Stimulated activated CD8-positive, alpha-beta memory T cell treated with anti-CD3 and anti-CD28 coated beads, Interleukin-12 subunit alpha, Interleukin-12 subunit beta, amount 100 ng/mL, for 4 hours (primary cell): ENCODE measurements at places on chromosomes 4 and X.

DNA sequence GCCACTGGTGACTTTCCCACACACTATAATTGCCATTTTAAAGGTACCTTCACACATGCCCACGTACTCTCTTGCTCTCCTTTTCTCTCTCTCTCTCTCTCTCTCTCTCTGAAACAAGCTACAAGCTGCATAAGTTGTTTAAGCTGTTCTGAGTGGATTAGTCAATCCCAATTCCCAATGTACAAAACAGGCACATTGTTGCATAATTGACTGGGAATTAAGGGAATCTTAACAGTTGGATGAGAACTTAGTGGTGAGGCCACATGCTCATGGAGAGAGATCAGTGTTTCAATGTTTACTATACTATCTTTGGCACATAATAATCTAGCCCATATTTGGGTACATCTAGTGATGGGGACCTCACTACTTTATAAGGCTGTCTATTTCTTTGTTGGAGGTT lies 123.3 kb downstream of the ARHGEF9 start:
- no peak for DNase-seq

GRCh38 chr4:140497747-140498636 lies at the start of gene MGAT4D:
Gene MGAT4D (minus strand): TSS chr4:140498293. CDS start chr4:140498222, 71 bp downstream.
- DNase-seq = no peak

DNA sequence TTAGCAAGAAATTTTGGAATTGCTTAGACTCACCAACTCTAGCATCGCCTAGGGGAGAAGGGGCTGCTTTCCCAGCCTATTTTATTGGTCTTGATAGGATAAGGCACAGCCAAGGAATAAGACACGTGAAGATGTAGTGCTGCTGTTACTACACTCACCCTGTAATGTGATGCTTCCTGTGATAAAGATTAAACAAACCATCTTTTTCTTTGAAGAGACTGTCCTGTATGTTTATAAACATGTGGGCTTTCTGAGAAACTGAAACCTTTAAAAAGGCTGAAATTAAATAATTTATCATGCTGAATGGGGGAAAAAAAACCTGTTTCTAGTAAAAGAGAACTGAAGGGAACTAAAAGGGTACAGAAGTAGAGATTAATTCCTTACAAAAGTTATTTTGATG lies 13.2 kb downstream of the TAPT1 start:
- no peak for DNase-seq

DNA sequence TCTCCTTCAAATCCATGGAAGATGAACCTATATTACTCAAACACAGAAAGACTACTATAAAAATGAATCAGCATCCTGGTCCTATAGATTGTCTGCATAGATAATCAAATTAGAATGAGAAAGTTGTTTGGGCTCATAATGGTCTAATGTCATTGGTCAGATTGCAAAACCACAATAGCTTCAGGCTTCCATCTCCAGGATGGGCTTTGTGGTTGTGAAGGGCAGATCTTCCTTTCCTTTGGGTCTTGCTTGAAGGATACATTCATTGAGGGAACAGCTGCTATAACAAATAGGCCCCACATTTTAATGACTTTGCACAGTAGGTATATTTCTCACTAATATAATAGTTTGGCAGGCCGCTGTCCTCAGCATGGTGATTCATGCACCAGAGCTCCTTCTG lies 94.3 kb downstream of the REPS2 start:
- DNase-seq = no peak

GRCh38 chr4:173211838-173212237 lies 43.2 kb downstream of the GALNT7 start:
- no peak for DNase-seq

- DNase-seq = no peak
These were observed 214.5 kb downstream of the TLL1 start for GRCh38 chr4:166087569-166087968.

- DNase-seq = no peak
These were observed 2135.9 kb downstream of the ARAP2 start for GRCh38 chr4:34108391-34108790.

GRCh38 chrX:155313766-155314165 lies 20.6 kb downstream of the CLIC2 start:
- DNase-seq = no peak

- DNase-seq = no peak
These were observed 80.0 kb upstream of the NALF2 start for GRCh38 chrX:69424161-69424560.

DNA sequence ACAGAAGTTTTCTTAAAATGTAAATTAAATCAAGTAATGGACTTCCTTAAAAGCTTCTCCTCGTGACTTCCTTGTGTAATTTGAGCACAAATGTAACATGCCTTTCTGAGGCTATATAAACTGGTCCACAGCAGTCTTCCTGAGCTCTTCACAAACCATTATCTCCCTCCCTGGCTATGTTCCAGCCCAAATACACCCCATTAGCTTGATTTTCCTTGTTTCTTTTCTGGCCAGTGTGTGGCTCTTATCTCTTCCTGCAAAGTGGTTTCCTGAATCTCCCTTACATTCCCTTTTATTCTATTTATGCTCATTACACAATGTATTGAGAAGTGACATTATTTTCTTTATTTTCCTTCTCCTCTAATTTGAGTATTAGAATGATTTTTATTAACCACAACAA lies 1085.3 kb upstream of the PCDH10 start:
- DNase-seq = no peak

GRCh38 chr4:131613086-131613823 lies 1535.8 kb upstream of the PCDH10 start:
- DNase-seq = no peak

GRCh38 chr4:53748328-53748772 lies 157.1 kb upstream of the LNX1 start:
- no peak for DNase-seq

DNA sequence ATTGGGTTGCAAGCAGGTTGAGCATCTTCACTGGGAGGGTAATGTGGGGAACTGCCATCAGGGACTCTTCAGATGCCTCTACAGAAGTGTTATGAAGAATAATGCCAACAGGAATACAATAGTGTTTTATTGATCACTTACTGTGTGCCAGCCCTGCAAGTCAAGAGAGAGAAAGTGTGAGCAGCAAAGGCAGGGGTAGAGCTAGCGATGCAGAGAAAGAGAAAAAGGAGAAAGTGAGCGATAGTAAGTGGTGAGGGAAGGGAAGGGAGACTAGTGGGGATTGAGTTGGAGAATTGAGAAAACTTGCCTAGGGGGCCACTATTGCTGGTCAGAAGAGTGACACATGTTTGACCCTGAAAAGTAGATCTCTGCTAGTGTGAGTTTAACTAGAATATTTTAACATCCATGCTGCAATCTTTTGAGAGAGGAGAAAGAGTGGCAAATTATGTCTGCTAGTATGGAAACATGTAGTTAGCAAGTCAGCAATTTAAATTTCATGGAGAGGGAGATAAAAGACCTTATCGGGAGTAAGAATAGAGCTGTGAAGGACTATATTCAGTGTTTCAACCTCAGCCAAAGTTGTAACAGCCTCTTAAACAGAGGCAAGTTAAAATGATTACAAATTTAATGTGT lies 12.2 kb downstream of the AFF1 start:
- DNase-seq = no peak

DNA sequence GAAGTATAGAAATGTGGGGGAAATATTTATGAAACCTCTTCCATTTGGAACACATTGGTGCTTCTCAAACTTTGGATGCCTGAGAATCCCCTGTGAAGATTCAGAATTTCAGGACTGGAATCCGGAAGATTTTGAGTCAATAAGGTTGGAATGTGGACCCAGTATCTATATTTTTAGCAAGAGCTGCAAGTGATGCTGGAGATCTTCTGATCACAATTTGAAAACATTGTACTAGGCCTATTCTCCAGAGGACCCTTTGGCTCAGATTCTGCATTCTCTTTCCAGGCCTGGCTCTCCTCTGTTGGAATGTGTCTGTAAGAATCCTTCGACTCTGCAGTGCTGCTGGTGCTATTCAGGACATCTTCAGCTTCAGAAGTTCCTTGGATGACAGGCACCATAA lies 2.4 kb upstream of the PKD2 start:
- no peak for DNase-seq

- no peak for DNase-seq
These were observed 2138.8 kb downstream of the PCDH7 start for GRCh38 chr4:32858971-32859370.

DNA sequence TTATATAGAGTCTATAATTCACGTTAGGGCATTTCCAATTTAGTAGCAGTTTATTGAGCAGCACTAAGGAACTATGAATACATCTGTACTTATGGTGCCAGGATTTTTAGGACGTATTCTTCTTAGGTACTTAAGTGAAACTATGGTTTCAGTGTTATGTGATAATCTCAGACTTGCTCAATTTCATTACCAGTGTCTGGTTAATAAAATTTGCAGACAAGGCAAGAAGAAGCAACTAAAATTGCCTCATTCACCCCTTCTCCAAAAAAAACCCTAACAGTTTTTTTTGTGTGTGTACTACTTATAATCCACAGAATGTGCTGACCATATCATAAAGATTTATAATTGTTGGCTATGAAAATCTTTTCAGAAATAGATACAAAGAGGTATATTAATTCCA lies 6.0 kb upstream of the CXCL10 start:
- no peak for DNase-seq

GRCh38 chr4:163109967-163110366 lies 56.7 kb downstream of the NAF1 start:
- DNase-seq = no peak

GRCh38 chr4:140609548-140610425 lies 41.0 kb upstream of the UCP1 start:
- DNase-seq = no peak

- DNase-seq = no peak
These were observed 78.5 kb upstream of the PDHA2 start for GRCh38 chr4:95761426-95761825.

- DNase-seq = no peak
These were observed 40.5 kb downstream of the CEP44 start for GRCh38 chr4:174324236-174324635.

GRCh38 chrX:103439161-103439560 lies 62.8 kb downstream of the BEX3 start:
- no peak for DNase-seq

DNA sequence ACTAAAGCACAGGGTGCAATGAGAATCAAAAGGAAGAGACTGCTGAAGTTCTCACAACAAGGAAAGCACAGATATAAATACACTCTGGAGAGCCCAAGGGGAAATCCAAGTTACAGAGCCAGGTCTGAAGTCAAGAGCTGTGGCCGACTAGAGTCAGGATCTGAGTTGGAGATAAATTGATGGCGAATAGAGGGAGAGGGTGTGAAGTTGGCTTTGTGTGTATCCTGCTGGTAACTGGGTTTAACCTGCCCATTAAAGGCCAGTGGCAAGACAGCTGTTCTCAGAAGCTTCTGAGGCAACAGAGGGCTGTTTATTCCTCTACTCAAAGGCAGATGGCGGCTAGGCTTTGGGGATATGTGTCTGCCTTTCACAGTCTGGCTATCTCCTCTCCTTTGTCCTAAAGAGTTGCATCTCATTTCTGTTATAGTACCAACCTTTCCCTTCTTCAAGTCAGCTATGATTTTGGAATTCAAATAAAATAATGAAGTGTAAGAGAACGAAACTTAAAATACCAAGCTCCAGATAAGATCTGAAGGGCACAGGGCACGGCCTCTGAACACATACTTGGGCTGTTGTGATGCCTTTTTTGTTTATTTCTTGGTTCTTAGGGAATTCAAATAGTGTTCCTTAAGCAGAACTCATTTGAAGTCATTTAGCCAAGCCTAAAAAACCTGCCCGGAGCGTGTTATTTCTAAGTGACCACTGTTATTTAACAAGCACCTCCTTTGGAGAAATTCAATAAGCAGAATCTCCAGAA lies 142.1 kb downstream of the APBB2 start:
- no peak for DNase-seq

- no peak for DNase-seq
These were observed 33.8 kb downstream of the CEP44 start for GRCh38 chr4:174317531-174317930.

GRCh38 chrX:1093586-1094421 lies 118.6 kb downstream of the CRLF2 start:
- no peak for DNase-seq

- DNase-seq = no peak
These were observed 202.2 kb downstream of the RAPGEF2 start for GRCh38 chr4:159305129-159305528.

GRCh38 chr4:24392613-24393012 lies 191.7 kb downstream of the DHX15 start:
- DNase-seq = no peak

GRCh38 chrX:42129022-42129940 lies 205.9 kb upstream of the CASK start:
- DNase-seq = no peak

- no peak for DNase-seq
These were observed 144.6 kb upstream of the MAP9 start for GRCh38 chr4:155521382-155521781.

- DNase-seq = no peak
These were observed 47.2 kb downstream of the MAOA start for GRCh38 chrX:43703211-43703791.

DNA sequence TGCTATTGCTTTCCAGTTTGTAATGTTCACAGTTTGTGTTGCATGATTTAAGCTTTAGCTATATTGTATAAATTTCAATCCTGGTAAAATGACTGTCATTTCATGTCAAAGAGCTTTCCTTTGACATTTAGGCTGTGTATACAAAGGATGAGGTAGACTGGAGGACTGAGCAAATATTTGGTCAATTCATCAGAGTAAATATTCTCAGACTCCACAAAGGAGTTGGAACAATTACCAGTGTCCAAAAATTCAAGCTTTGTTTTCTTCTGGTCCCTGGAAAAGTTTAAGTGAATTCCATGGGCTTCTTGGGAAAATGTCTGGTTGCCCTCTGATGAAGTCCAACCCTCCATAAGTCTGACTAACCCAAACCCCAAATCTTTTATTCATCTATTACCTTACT lies 682.4 kb downstream of the DACH2 start:
- no peak for DNase-seq

DNA sequence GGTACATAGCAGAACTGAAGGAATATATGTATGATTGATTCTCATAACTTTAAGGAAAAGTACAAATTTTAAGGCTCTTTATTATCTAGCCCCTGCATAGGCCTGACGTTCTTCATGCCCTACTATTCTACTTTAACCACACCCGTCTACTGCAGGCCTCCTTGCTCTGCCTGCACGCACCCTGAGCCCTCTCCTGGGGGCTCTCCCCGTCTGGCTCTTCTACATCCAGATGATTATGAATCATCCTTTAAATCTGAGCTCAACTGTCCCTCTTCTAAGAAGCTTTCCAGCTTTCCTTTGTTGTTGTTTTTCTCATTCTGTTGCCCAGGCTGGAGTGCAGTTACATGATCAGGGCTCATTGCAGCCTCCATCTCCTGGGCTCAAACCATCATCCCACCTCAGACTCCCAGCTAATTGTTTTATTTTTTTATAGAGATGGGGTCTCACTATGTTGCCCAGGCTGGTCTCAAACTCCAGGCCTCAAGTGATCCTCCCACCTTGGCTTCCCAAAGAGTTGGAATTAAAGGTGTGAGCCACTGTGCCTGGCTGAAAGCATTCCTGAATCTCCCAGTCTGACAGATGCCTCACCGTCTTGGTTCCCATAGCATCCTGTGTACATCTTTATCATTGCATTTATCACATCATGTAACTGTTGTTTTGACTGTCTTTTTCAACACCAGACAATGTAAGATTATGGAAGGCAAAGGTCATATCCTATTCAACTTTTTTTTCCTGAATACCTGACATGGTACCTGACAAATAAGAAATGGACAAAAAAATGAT lies 89.2 kb downstream of the WDFY3 start:
- no peak for DNase-seq

- no peak for DNase-seq
These were observed 130.9 kb downstream of the AFAP1 start for GRCh38 chr4:7808752-7809151.

GRCh38 chr4:11415409-11416070 lies 13.2 kb downstream of the HS3ST1 start:
- DNase-seq = no peak

GRCh38 chr4:108834835-108835384 lies 72.1 kb upstream of the ETNPPL start:
- DNase-seq = no peak

- DNase-seq = no peak
These were observed 285.4 kb downstream of the DHX15 start for GRCh38 chr4:24298911-24299310.
